Melanocyte of skin (primary cell): ENCODE measurements at places on chromosomes 6 and 20. TPM values are rescaled to one million over a fixed set of nuclear protein-coding genes. Genes with fewer than 3 reads are reported as not detected.

HCRTR2 gene
- total RNA-seq, result not detected in 2 replicates

BPIFA1 gene
- not detected in 2 replicates for total RNA-seq

OPN5 gene
- total RNA-seq, result not detected in 2 replicates

TPD52L1 gene
- 3.8 and 5.1 TPM in 2 replicates for total RNA-seq

NR2E1 gene
- under 0.01 and 1.0 TPM in 2 replicates for total RNA-seq

CD93 gene
- total RNA-seq, result not detected in 2 replicates

SSTR4 gene
- total RNA-seq, result not detected in 2 replicates

MICA gene
- 46.2 and 52.0 TPM in 2 replicates for total RNA-seq

ANKRD66 gene
- total RNA-seq, result not detected in 2 replicates

C4A gene
- total RNA-seq, result 1.4 and 2.2 TPM in 2 replicates

KCNK17 gene
- not detected in 2 replicates for total RNA-seq

TMC2 gene
- under 0.01 TPM in 1 of 2 replicates, not detected in the other for total RNA-seq

TPX2 gene
- 33.1 and 47.1 TPM in 2 replicates for total RNA-seq
